ENCODE measurements at places on chromosomes 4 and X. TPM values are rescaled to one million over a fixed set of nuclear protein-coding genes. Genes with fewer than 3 reads are reported as not detected.

RHOXF1 gene
- not detected for total RNA-seq

PLXNB3 gene
- 3.3 TPM for total RNA-seq

F8 gene
- 5.8 TPM for total RNA-seq

FAM47E gene
- 7.3 TPM for total RNA-seq

DNA sequence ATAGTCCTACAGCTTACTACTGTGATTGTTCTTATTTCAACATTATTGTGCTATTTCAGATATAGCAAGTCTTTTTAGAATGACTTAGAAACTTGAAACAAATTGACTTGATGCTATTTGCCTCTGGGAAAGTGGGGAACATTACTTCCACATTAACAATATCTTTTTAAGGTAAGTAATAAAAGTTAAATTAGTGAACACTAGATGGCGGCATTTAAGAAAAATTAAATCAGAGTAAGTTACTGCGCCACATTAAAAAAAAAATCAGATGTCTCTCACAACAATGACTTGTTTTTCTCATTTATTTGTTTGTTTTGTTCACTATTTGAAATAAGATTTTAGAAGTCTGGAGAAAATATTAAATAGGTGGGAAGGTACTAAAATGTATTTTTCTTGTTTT lies 1026.9 kb upstream of the SLIT2 start:
- peak; percentile 1 for DNase-seq
